ENCODE measurements at places on chromosomes 2 and 18. TPM values are rescaled to one million over a fixed set of nuclear protein-coding genes. Genes with fewer than 3 reads are reported as not detected.

GRCh38 chr2:170505631-170506275, 209.4 kb upstream of the SP5 start:
- DNase-seq, result peak; percentile 63

GRCh38 chr2:67240507-67240906, 156.6 kb upstream of the ETAA1 start:
- no peak for DNase-seq

GRCh38 chr2:2547451-2547850, 216.4 kb upstream of the MYT1L start:
- DNase-seq, result no peak

DNA sequence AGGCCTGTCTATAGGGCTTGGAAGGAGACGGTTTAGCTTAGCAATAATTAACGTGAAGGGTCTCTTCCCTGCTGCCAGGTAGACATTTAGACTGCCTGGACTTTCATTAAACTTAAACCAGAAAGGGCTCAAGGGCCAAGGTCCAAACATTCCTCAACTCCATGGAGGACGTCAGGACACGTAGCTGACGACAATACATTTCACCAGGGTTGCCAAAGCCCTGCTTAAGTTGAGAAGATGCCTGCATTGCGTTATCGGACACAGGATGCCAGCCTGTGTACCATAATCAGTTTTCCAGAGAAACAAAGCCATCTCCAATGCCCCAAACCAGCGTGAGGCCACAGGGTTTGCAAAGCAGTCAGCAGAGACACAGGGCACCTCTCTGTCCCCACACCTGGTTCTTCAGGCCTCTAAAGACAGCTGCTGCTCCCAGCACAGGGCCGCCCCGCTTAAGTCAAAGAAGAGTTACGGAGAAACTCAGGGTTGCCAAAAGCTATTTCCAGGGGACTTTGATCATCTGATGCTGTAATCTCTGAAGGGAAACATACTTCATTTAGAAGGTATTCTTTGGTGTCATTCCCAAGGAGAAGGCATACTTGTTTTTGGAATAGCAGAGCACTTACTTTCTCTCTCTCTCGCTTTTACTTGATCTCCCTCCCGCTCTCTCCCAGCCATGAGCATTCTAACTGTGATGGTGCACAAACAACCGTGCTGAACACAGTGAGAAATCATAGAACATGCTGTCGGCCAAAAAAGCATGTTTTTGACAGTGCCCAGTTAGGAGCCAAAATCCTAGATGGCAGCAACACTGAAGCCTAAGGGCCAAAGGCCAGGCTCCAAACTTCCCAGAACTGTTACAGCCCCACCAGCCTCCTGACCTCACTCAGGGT, 46.0 kb downstream of the TTC32 start:
- DNase-seq, result no peak

NOL4 gene
- not detected for total RNA-seq

DNA sequence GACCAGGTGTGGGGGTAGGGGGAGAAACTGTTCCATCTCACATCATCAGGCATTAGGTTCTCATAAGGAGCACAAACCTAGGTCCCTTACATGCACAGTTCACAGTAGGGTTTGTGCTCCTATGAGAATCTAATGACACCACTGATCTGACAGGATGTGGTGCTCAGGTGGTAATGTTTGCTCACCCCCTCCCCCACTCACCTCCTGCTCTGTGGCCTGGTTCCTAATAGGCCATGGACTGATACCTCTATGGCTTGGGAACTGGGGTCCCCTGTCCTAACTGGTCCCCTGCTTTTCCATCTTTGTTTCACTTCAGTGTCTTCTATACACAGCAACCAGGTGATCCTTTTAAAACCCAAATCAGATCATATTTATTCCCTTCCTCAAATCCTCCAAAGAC, 267.8 kb downstream of the TNS1 start:
- DNase-seq, result no peak

GRCh38 chr18:75339936-75340605, 87.4 kb downstream of the SMIM21 start:
- DNase-seq, result no peak

GRCh38 chr2:146489386-146489785, 1355.4 kb upstream of the ACVR2A start:
- no peak for DNase-seq

SLC19A3 gene
- total RNA-seq, result not detected

IMPA2 gene
- 20.1 TPM for total RNA-seq

- peak; percentile 73 for DNase-seq
Measured at GRCh38 chr18:32048507-32049091, 30.0 kb downstream of the RNF125 start.

MORN2 gene
- total RNA-seq, result 5.9 TPM

EPB41L3 gene
- 1.5 TPM for total RNA-seq

AQP12A gene
- not detected for total RNA-seq

GCG gene
- total RNA-seq, result not detected
